ENCODE measurements at places on chromosomes 12 and 14.

GRCh38 chr12:109721276-109721675 lies 7.7 kb downstream of the FAM222A start:
- DNase-seq, result no peak

DNA sequence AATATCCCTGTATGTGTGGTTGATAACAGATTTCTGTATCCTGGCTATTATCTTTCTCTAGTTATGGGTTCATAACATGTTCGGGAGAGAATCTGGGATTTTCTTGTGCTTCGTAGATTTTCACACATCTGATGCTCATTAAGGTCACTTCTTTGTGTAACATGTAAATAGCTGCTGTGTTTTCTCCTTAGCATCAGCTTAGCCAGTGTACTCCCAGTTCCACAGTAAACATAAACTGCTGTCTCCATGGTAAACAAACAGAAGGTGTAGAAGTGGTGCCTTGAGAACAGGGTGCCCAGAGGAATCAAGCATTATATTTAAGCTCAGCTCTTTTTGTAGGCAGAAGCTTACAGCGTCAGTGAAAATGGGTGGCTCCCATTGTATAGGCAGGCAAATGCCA lies 88.0 kb downstream of the ANO6 start:
- no peak for DNase-seq

- no peak for DNase-seq
Observed at GRCh38 chr14:75939200-75939599, 42.6 kb downstream of the TGFB3 start.

DNA sequence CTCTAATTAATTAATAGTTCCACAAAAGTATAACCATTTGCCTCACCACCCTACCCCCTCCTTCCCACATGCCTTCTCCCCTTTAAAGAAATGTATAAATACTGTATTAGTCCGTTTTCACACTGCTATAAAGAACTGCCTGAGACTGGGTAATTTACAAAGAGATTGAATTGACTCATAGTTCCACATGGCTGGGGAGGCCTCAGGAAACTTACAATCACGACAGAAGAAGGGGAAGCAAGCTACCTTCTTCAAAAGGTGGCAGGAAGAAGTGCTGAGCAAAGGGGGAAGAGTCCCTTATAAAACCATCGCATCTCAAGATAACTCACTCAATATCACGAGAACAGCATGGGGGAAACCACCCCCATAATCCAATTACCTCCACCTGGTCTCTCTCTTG lies 8.2 kb upstream of the RESF1 start:
- no peak for DNase-seq

GRCh38 chr12:83408851-83409250 lies 722.1 kb downstream of the TMTC2 start:
- DNase-seq, result no peak

- no peak for DNase-seq
Observed at GRCh38 chr14:69260190-69260860, 367 bp downstream of the GALNT16 start.

DNA sequence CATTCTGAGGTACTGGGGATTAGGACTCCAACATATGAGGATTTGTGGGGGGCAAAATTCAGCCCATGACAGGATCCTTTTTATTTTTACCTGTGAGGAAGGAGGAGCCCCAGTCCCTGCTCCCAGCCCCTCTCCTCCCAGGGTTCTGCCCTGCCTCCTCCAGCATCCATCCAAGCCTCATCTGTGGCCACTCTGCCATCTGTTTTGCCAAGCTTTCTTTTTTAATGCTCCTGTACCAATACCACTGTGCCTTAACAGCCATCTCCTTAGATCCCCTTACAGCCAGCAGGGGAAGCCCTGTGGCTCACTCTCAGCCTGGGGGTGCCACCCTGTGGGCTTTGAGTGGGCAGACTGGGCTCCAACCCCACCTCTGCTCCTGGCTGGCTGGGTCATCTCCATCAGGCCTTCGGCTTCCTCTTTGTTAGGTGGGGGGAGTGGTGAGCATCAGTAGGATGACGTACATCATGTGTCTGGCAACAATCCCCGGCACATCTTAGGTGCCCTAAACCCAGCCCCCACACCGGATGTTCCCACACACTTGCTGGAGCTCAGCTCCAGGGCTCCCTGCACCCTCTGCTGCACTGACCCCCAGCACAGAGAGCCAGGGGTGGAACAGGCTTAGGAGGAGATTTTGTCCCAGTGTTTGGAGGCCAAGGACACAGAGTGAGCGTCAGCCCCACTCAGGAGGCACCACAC lies 40.2 kb downstream of the CYP46A1 start:
- DNase-seq, result no peak

- DNase-seq, result no peak
Observed at GRCh38 chr12:20475542-20475941, 107.2 kb downstream of the PDE3A start.

DNA sequence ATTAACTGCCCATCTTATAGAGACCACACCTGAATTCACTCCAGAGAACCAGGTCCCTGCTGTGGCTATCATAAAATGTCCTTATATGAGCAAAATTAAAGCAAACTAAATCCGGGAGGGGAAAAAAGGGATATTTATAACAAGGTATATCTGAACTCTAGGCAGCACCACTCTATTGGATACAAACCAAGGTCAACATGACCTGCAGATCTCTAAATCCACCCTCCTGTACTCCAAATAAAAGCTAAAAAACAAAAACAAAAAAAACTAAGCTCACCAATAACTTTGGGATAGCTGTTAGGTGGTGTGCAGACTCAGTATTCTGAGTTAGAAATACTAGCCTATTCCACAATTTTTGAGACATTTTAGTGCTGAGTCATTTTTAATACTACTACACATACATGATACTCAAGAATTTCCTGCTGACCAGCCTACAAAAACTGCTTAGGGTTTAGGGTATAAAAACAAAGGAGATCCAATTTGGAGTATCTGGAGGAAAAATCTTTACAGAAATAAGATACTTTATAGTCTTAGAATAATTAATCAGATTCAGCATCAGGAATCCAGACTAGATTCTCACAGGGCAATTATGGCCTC lies 46.6 kb upstream of the LTBP2 start:
- DNase-seq, result no peak

Measured in stimulated activated CD4-positive, alpha-beta T cell treated with anti-CD3 and anti-CD28 coated beads, Interleukin-1b, Interleukin-23, amount 100 ng/mL, for 24 hours (primary cell).